ENCODE measurements at places on chromosomes 5 and 9. TPM values are rescaled to one million over a fixed set of nuclear protein-coding genes. Genes with fewer than 3 reads are reported as not detected.

DNA sequence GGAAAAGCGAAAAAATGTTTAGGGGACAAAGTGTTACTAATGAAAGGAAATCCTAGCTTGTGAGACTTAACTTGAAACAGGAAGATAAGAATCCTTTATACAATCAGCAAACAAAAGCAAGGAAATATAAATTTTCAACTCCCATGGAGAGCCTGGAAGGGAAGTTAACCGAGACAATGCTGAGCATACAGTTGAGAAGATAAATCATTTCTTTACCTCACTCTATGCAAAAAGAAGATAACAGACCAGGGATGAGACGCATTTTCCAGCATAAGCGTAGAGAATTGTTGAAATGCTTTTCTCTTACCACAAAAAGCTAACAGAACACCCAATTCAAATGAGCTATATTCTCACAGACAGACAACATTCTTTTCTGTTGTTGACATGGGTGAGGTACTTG, 309.6 kb downstream of the CWC27 start:
- no peak for DNase-seq

- DNase-seq = no peak
Observed at GRCh38 chr5:78339617-78340436, 20.6 kb upstream of the SCAMP1 start.

DNA sequence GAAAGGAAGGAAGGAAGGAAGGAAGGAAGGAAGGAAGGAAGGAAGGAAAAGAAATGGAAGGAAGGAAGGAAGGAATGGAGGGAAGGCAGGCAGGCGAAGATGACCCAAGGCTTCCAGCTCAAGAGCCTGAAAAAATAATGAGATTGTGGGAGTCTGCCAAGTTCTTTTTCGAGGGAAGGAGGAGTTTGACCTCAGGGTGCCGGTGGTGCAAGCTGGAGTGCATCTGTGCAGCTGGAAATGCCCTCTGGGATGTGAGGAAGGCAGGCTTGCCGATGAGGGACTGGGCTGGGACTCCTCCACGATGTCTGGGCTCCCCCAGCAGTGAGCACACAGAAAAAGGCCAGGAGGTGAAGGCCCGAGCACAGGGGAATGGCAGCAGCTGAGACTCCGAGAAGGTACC, 154.9 kb upstream of the DAPK1 start:
- DNase-seq = no peak

DNA sequence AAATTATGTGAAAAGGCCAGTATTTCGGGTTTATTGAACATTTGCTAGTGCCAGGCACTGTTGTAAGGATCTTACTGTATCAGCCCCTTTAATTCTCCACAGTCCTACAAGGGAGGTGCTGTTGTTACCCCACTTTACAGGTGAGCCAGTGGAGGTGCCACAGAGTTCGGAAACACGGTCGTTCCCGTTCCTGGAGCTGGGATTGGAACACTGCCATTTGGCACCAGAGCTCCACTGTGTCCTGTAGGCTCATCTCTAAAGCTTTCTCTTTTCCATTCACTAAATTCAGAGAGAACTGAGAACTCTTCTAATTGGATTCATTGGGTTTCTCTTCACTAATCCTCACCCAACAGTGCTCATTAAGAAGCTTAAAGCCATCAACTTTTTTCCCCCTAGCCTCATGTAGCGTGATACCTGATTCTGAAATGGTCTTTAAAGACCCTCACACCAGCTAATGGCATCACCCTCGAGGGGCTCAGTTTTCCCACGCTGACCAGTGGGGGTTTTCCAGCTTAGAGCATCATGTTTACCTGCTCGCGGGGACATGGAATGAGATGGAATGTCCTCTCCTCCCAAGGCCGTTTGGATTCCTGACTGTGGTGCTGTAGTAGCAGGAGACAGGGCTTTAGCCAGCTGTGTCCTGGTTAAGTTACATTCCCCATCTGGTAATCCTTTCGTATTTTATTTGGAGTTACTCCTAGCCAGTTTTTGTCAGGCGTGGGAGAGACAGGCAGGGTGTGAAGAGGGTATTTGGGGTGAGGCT, 5.8 kb downstream of the ERGIC1 start:
- no peak for DNase-seq

- peak; percentile 27 for DNase-seq
Observed at GRCh38 chr9:70412832-70413463, 1.5 kb downstream of the KLF9 start.

DNA sequence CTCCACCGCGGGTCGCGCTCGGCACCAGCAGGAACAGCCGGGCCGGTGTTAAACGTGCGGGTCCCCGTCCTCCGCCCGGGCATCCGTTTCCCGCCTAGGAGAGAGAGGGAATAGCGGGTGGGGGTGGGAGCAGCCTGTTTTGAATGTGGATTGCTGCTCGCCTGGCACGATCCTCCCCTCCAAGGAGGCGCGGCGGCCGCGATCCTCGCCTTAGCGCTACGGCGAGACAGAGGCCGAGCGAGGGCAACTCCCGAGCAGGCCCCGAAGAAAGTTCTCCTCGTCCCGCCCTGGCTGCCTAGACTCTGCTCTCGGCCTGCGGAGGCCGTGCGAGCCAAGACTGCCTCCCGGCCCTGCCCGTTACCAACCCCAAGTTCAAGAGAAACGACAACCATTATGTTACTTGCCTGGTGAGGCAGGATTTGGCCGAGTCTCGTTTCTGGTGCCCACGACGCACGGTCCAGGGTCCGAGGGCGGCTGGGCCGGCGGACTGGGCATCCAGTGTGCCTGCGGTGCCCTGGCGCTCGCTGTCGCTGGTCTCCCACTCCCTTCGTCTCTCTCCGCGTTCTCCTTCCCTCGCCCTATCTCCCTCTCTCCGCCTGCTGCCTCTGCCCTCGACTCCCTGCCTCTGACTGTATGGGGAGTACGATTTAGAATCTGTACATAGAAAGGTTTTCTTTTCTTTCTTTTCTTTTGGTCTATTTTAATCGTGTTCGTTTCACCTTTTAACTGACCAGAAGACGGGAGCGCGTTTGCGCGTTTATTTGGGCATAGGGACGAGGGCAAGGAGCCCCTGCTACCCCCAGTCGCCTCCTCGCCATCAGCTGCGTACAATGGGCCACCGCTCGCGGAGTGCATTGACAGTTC, 724 bp downstream of the NR2F1-AS1 start:
- DNase-seq = peak; percentile 52

Gene TRPM3
- 3.3 TPM for total RNA-seq

GRCh38 chr9:127448112-127448805, 2.9 kb downstream of the RPL12 start:
- no peak for DNase-seq

DNA sequence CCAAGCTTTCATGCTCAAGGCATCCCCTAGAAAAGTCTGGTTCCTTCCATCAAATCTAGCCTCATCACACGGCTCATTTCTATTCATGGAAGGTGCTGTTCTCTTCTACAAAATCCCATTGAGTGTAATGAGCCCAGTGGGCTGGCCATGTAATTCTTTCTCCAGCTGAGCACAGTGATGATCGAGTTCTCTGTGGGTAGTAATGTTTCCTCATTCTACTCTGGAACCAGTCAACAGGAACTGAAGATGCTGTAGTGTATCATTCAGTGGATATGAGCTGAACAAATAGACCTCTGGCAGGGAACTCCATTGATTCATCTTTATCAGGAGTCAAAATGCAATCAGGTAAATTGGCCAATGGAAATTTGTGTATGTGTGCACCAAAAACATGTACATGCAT, 149.2 kb downstream of the LRRC70 start:
- DNase-seq = no peak

DNA sequence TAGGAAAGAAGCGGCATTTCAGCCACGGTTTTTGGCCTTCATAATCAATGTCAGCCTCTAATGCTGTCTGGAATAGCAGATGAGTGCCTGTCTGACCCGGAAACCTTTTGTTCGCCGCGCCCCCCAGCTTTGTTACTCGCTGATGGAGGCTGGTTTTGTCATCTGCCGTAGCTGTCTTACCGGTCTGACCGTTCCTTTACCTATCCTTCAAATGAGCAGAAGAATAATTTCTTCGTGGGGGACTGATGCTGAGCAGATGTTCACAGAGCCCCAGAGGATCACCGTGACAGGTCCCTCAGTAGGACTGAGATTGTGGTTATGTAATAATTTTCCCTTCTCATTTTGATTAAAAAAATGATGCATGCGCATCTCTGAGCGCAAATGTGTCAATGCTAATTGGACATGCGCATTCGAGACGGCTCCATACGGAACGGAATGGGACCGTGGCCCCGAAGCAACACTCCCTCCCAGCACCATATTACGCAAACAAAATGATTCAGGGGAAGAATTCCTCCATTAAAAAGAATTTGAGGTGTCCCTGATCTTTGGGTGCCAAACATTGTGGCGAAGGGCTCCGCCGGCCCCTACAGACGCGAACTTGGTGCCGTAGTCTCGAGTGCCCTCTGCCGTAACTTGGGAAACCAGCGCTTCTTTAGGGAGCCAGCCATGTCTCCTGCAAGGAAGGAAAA, 27.6 kb downstream of the TLX3 start:
- peak; percentile 50 for DNase-seq

Gene SPATA31D4
- not detected for total RNA-seq

Gene TRPM6
- total RNA-seq = 1.7 TPM

DNA sequence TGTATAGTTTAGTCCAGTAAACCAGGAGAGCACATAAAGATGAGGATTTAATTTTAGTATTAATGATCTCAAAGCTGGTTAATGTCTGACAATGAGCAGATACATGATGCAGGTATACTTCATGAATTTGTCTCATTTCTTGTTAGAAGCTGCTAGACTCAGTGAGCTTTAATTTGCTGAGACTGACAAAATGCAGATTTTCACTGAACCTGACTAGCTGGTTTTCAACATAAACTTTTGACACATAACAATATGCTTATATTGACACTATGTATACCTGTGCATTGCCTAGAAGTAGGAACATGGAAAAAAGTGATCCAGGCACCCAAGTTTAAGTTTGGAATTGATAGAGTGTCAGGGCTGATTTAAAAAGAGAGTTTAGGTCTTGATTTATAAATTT, 10.8 kb downstream of the UBLCP1 start:
- DNase-seq = no peak

DNA sequence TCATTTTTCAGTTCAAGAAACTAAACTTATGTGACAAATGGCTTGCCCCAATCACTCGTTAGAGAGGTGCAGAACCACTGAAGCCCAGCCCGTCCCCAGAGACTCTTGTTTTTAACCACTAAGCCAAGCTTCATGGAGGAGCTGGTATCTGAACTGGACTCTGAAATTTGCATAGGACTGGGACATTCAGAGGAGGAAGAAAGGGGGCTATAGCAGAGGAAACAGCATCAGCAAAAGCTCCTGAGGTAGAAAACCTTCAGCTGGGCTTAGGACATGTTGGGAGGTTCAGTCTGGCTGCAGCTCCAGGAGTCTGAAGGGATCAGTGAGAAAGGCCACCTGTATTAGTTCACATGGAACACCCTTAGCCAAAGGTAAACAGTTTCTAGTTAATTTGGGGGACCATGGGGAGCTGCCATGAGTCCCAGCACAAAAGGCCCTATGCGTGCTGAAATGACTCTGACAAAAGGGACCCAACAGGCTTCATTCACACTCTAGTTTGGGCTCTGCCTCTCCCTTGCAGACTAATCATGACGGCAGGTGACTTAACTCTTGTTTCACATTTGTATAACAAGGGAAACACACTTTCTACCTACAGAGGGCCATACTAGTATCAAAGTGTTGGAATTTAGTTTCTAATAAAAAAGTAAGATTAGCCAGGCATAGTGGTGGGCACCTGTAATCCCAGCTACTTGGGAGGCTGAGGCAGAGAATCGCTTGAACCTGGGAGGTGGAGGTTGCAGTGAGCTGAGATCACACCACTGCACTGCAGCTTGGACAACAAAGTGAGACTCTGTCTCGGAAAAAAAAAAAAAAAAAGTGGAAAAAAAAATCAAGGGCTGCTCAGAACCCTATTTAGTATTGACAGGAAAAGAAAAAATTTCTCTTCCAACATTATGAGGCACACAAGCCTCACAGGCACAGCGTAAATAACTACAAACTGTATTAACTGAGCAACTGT, 10.2 kb downstream of the FBXO10 start:
- DNase-seq = no peak

- no peak for DNase-seq
Observed at GRCh38 chr9:134751622-134752021, 110.0 kb downstream of the COL5A1 start.

Gene MOB3B
- total RNA-seq = 1.8 TPM

Gene CTXN3
- not detected for total RNA-seq

DNA sequence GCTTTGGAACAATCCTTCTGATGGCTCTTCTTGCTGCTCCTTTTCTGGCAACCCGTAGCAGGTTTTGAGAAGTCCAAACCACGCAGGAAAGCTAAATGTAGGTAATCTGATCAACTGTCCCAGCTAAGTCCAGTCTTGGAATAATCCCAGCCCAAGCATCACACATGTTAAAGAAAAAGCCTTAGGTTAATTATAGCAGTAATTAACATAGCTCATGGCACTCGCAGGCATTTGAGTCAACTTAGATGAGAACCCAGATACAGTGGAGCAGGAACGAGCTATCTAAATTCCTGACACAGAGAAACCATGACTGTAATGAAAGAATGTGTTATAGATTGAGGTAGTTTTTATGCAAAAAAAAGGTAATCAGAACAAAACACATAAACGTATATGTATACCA, 844.8 kb downstream of the CDH9 start:
- DNase-seq = no peak

GRCh38 chr9:129414377-129414992, 206.4 kb downstream of the C9orf50 start:
- peak; percentile 71 for DNase-seq

Gene FGF1
- not detected for total RNA-seq

Gene SOWAHA
- 0.12 TPM for total RNA-seq

DNA sequence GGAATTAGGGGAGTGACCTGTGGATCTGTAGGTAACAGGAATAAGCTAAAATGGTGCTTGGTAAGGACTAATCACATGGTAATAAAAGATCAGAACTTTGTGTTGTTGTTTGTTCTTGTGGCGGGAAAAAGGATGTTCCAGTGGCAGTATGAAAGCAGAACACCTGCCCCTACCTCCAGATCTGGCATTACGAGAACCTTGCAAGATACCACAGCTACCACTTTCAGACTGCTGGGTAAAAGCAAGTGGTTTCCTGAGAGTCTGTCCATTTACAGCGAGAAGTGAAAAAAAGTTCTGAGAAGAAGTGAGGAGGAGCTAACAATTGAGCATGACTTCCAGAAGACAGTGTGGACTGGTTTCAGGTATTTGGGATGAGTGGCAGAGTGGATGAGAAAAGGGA, 252.5 kb downstream of the TLE4 start:
- no peak for DNase-seq

DNA sequence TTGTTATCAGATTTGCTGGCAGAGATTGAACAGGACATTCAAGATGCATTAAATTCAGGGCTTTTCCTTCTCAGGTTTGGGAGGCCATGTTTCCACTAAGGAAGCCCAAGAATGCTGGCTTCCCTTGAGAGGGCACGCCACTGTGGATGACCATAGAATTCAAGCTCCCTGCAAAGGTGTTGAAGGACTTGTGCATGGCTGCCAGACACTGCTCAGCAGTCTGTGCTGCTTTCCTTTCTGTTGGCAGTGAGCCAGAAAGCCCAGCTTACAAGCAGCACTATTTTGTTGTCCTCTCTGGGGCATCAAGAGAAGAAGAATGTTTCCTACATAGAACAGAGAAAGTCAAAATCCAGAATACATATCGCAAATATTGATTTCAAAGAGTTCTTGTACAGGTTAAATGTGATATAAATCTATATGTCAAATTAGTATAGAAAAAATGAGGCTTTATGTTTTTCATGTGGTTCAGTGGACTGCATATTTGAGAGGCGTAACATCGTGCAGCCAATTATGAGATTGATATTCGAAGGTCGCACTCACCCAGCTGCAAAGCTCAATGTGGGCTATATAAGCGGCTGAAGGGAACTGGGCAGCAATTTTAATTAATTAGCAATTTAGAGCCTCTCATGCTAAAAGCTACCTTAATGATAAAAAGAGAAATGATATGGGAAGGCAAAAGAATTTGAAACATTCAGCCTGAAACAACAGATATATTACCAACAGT, 103.1 kb upstream of the ISL1 start:
- no peak for DNase-seq

GRCh38 chr5:54792611-54793404, 192.6 kb downstream of the ESM1 start:
- DNase-seq = no peak

Measured in glutamatergic neuron (in vitro differentiated cells).